Sciatic nerve (tissue), 2 donors: ENCODE measurements at places on chromosomes 6 and 20. TPM values are rescaled to one million over a fixed set of nuclear protein-coding genes. Genes with fewer than 3 reads are reported as not detected.

Gene ARFGAP1
- total RNA-seq: 81.6 TPM

Gene PRR18
- not detected for total RNA-seq

Gene PGK2
- total RNA-seq: not detected

Gene B3GALT4
- total RNA-seq: 14.8 TPM

Gene STMND1
- total RNA-seq: 0.27 TPM

Gene FAXC
- 0.49 TPM for total RNA-seq

Gene MATN4
- total RNA-seq: 0.22 TPM

Gene RIPPLY2
- 0.80 TPM for total RNA-seq

Gene ZNF341
- 4.7 TPM for total RNA-seq

Gene LEMD2
- 55.2 TPM for total RNA-seq

Gene RIN2
- 94.9 TPM for total RNA-seq

Gene ZNF391
- total RNA-seq: 7.1 TPM

Gene PLEKHG1
- 57.7 TPM for total RNA-seq

Gene CLVS2
- total RNA-seq: 0.04 TPM

Gene BCAS1
- total RNA-seq: 117 TPM
